ENCODE measurements at places on chromosomes 6 and 20.

DNA sequence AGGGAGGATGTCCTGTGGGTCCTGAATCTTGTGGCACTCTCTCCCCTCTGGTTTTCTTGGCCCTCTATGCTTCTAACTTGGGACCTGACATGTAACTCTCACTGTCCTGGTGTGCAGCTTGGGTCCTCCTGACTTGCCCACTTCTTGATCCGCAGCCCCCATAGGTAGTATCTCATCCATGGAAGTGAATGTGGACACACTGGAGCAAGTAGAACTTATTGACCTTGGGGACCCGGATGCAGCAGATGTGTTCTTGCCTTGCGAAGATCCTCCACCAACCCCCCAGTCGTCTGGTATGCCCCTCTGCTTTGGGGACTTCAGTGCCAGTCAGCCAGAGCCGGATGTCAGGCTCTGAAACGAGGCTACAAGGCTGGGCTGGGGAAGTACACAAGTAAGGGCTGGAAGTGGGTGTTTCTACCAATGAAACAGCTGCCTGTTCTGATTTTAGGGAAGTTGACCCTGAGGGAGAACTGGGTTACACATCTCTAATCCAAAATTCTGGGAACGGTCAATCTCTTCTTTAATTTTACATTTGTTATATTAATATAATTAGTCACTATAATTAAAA, 641 bp downstream of the DBNDD2 start:
- peak; percentile 22 for DNase-seq

DNA sequence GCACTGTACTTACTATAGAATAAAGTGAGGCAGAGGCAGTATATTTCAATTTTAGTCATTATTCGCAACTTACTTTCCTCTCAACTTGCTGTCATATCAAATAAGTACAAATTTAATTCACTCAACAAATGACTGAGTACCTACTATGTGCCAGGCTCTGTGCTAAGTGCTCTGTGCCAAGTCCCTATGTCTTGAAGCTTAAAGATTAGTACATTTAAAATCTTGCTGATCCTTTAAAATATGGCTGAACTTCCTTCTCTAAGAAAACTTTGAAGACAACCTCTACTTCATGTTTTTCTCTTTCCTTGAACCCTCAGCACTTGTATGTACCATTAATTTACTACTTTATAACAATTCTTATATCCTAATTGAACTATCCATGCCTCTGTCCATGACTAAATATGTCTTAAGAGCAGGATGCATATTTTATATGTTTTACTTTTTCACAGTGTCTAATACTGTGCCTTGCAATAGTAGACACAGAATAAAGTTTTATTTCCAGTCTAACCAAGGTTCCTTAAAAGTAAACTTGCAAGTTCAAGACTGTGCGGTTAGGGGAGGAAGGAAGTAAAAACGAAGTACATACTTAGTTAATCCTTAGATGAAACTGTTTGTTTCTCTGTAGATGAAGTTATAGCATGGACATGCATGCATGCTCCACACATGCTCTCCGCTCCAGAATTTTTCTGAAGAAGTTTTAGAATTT, 10.0 kb upstream of the LATS1 start:
- no peak for DNase-seq

- DNase-seq, result no peak
Observed at GRCh38 chr20:23083553-23084220, 2.4 kb downstream of the CD93 start.

- DNase-seq, result no peak
Observed at GRCh38 chr6:111692327-111693164, 86.9 kb upstream of the TRAF3IP2 start.

GRCh38 chr6:146574211-146574610, 24.6 kb upstream of the ADGB start:
- no peak for DNase-seq

Data from CD4-positive, alpha-beta T cell treated with Interferon gamma for 1 hour (primary cell).